ENCODE measurements at places on chromosomes 1 and 21. TPM values are rescaled to one million over a fixed set of nuclear protein-coding genes. Genes with fewer than 3 reads are reported as not detected.

- no peak for DNase-seq
Measured at GRCh38 chr1:6328091-6328490, 65.5 kb downstream of the ACOT7 start.

DNA sequence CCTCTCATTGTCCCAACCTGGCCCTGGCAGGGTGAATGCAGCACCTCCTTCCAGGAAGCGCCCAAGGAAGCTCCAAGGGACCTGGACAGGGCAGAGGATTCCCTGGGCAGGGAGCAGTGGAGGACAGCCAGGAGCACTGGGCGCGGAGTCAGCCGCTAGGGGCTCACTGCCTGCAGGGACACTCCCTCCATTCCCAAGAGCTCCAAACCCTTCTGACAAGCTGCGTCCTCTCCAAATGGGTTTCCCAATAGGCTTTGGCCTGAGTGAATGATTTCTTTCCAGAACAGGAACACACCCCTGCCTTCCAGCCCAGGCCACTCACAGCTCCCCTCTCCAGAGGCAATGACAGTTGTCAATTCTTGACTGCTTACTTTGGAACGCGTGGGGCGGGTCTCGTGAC lies 128.5 kb upstream of the EDN2 start:
- DNase-seq = no peak

DNA sequence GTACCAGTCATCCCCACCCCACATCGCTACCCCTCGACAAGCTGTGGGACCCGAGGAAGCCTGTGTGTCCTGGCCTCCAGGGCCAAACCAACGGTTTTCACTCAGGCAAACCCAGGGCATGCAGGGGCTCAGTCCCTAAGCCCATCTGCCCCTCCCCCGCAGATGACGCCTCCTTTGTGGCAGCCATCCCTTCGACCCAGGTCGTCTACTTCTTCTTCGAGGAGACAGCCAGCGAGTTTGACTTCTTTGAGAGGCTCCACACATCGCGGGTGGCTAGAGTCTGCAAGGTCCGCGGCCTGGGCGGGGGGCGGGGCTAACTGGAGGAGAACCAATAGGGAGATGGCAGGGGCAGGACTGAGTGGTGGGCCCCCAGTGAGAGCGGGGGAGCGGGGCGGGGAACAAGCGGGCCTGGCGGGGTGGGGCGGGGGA lies 7.4 kb downstream of the SEMA4A start:
- peak; percentile 82 for DNase-seq

DNA sequence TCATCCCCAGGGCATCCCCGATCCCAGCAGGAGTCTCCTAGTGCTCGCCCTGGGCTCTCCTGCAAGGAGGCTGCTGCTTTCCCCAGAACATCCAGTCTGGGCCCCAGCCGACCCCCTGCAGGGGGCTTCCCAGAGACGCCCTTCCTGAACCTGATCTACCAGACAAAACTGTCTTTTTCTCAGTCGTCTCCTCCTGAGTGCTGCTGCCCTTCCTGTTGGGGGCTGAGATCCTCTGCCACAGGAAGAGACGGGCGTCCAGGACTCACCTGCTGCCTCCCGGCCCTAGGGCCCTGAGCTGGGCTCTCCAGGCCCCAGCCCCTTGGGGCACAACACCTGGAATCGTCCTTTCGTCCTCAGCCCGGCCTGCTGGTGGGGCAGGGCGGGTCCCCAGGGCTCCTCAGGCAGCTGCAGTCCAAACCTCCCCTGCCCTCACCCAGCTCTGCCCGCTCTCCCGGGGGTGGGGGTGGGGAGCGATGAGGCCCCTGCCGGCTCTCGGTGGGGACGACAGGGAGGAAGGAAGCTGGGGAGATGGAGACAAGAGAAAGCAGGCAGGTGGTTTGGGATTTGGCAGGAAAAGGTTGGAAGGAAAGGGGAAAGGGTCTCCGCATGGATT lies 36.9 kb downstream of the TP73 start:
- DNase-seq = no peak

DNA sequence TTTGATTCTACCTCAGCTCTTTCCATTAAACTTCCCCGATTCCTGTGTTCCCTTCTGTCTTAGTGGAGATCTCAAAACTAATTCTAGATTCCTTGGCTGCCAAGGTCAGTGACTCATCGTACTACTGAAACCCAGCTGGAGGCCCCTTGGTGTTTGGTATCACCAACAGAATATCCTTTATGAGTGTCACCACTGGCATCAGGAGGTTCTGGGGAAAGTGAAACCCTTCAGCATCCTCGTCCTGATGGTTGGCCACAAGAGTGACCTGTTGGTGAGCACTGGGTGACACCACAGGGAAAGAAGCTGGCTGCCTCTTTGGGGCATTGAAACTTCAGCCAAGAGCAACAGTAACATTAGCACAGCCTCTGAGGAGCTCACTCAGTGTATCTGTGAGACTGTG lies 9.6 kb downstream of the RAB42 start:
- DNase-seq = no peak

DNA sequence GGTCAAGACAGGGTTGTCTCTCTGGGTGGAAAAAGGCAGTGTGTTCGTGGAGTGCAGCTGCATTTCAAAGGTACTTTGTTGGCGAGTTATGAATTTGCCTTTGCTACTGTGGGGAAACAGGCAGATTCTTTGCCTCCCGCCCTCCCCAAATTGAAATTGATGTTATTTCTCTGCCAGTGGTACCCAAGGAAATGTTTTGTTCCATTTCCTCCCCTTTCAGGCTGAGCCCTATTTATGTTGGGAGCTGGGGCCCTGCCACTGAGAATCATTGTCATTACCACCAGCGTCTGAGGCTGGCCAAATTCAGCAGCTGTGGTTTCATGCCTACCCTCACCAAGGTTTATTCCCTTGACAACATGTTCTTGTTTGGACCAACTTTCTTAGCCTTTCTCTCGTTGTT lies 48.5 kb upstream of the OLIG2 start:
- no peak for DNase-seq

DNA sequence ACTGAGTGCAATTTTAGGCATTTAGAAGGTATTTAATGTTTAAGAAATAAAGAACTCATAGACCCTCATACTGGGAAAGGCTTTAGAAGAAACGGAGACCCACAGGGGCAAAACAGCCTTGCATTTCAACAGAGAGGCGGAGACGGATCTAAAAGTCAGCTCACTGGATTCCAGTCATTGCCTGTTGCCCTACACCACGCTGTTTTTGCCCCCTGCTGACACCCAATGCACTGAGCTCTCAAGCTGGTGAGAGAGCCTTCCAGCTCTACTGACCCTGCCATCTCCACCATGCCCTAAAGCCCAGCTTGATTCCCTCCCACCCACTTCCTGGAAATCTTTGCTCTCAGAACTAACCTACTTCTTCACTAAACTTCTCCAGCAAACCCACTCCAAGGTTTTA lies 7.2 kb upstream of the TRAF3IP3 start:
- no peak for DNase-seq

GRCh38 chr1:169753549-169753948 lies 19.7 kb upstream of the SELE start:
- DNase-seq = no peak

DNA sequence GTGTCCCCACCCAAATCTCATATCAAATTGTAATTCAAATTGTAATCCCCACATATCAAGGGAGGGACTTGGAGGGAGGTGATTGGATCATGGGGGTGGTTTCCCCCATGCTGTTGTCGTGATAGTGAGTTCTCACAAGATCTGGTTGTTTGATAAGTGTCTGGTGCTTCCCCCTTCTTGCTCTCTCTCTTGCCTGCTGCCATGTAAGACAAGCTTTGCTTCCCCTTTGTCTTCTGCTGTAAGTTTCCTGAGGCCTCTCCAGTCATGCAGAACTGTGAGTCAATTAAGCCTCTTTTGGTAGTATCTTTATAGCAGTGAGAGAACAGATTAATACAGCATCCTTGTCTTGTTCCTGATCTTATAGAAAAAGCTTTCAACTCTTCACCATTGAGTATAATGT lies 6.5 kb upstream of the LRRC39 start:
- no peak for DNase-seq

GRCh38 chr1:54275349-54275748 lies 75.4 kb downstream of the MRPL37 start:
- peak; percentile 83 for DNase-seq

GRCh38 chr1:179208681-179209477 lies 20.6 kb downstream of the ABL2 start:
- no peak for DNase-seq

GRCh38 chr1:39272027-39272797 lies 67.7 kb downstream of the MACF1 start:
- DNase-seq = peak; percentile 74

DNA sequence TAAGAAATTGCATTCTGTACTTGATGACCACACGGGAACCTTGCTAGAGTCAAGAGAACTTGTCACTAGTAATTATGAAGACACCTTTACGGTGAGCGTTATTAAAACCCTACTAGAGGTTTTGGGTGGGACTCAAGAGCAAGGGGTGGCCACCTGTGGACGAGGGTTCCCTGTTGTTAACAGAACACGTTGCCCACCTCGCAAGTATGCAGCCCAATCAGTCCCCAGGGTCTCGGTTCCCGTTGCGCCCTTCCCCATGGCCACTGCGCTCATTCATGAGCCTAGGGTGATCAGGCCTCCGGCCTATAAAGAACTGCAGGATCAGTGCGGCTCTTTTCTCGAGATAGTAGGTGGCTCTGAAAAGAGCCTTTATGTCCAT lies 30.2 kb upstream of the RNF187 start:
- DNase-seq = no peak

- DNase-seq = peak; percentile 57
Measured at GRCh38 chr21:39863111-39863510, 4.1 kb upstream of the PCP4 start.

GRCh38 chr1:197467881-197468280 lies 199.8 kb downstream of the CRB1 start:
- DNase-seq = no peak

DNA sequence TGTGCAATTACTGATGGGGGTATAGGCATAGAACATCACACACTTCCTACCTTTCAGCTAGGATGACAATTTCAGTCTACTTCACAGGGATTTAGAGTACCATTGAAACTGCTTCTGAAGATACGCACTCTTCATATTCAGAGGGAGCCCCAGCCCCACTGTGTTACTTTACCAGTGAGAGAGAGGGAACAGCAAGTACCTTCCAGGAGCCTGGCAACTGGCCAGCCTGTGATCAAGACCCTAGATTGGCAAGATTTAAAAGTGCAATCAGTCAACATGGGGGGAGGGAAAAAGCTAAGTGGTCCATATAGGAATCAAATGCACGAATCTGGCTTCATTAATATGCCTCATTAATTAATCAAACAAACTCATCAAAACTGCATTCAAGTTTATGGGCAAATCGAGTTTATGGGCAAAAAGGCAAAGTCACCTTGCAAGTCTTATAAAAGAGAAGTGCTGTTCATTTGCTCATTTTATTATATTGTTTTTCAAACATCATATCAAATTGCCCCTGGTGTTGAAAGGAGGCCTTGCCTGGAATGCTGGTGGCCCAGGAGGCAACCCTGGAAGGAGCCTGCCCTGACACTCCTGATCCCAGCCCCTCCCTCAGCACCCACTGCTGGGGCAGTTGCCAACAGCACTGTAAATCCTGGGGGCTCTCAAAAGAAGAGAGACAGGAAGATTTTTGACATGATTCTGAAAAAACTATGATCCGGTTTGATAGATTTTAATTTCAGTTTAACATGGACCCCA lies 184.9 kb upstream of the DPT start:
- no peak for DNase-seq

DNA sequence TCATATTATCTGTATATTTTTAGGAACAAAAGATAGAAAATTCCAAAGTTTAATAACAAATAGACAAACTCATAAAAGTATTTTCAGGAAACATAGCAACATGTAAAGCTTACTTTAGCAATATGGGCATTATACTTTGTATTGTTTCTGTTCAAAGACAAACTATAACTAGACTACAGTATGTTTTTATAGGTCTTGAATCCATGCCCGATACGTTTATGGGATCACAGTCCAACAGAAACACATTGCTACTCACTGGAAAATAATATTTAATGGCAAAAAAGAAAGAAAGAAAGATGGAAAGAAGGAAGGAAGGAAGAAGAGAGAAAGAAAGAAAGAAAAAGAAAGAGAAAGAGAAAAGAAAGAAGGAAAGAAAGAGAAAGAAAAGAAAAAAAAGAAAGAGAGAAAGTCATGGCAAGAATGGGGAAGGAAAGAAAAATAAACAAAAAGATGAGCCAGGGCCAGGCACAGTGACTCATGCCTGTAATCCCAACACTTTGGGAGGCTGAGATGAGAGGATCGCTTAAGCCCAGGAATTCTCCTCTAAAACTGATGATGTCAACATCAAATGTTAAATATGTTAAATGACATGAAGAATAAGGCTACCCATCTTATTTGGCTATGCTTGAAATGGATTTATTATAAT lies 32.7 kb downstream of the TM2D1 start:
- no peak for DNase-seq

- DNase-seq = no peak
Measured at GRCh38 chr1:21509351-21510112, at the start of gene ALPL. Gene ALPL (plus strand): TSS chr1:21509423. CDS start chr1:21554082, 44,659 bp downstream.

GRCh38 chr1:89310505-89310904 lies 37.8 kb upstream of the GBP5 start:
- DNase-seq = peak; percentile 16

- no peak for DNase-seq
Measured at GRCh38 chr1:47839433-47839760, 157.8 kb downstream of the TRABD2B start.

- DNase-seq = no peak
Measured at GRCh38 chr1:179091691-179092165, 9.9 kb downstream of the TOR3A start.

DNA sequence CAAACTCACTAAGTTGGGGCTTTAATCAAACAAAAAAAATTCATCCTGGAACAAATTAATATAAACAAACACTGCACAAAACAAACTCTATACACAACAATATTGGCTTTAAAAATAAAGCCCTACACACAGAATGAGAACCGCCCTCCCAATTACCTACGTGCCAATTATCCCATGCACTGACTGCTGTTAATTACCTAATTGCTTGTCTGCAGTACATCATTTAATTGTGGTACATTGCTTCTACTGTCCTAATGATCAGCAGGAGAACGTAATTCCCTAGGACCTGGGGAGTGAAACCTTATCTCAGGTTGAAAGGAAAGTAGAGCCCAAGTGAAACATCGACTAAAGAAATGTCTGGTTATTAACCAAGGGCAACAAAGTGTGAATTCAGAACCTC lies 364.5 kb downstream of the KCNH1 start:
- no peak for DNase-seq

CELA2B gene
- 0.91 TPM for polyA plus RNA-seq

FNBP1L gene
- polyA plus RNA-seq = 123 TPM

C8A gene
- polyA plus RNA-seq = not detected

HRNR gene
- 0.04 TPM for polyA plus RNA-seq

KIF26B gene
- 5.1 TPM for polyA plus RNA-seq

TNFSF4 gene
- 2.7 TPM for polyA plus RNA-seq

ANKRD35 gene
- 4.3 TPM for polyA plus RNA-seq

GGPS1 gene
- polyA plus RNA-seq = 57.8 TPM

CYP4X1 gene
- 4.7 TPM for polyA plus RNA-seq

RGSL1 gene
- not detected for polyA plus RNA-seq

AADACL3 gene
- polyA plus RNA-seq = not detected

RGS1 gene
- polyA plus RNA-seq = 5.7 TPM

ZMYND12 gene
- polyA plus RNA-seq = 3.1 TPM

ADGRL4 gene
- 13.1 TPM for polyA plus RNA-seq

SYT11 gene
- 13.4 TPM for polyA plus RNA-seq
